Activated T-helper 2 cell treated with anti-CD3 and anti-CD28 coated beads, Interferon-gamma antibody, Interleukin-2, Interleukin-4, amounts not matched to agents 10 μg/mL and 5 μg/mL and 100 μg/mL, durations not matched to agents 14 hours and 24 hours and 36 hours (primary cell): ENCODE measurements at places on chromosomes 16 and 17.

DNA sequence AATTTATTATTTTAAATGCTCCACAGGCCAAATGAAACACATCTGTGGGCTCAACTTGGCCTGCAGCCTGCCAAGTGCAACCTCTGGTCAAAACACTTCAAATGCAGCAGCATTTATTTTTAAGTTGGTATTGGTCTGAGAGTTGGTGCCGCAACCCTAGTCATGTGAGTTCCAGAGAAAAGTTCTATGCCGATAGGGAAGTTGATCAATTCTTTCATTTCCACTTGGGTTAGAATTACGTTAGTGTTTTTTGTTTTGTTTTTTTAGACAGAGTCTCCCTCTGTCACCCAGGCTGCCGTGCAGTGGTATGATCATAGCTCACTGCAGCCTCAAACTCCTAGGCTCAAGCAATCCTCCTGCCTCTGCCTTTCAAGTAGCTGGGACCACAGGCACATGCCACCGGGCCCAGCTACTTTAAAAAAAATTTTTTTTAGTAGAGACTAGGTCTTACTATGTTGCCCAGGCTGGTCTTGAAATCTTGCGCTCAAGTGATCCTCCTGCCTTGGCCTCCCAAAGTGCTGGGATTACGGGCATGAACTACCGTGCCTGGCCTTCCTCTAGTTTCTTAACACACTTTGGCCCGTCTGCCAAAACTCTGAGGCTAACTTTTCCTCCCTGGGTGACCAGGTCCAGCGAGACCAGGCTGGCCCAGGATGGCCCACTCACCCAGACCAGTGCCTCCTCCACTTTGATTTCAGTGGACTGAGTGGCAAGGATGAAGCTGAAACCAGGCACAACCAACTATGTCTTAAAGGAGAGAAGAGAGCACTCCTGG is 221.1 kb downstream of the MRTFB start:
- no peak for DNase-seq
- H3K27ac ChIP-seq, result no peak overlapping the region
- peaks cover 2% of the 10 kb centered on the region for H3K27me3 ChIP-seq
- peaks cover 4% of the 10 kb centered on the region for H3K36me3 ChIP-seq
- H3K4me1 ChIP-seq, result no peaks in the 10 kb centered on the region

GRCh38 chr17:21303441-21304065 is 19.0 kb downstream of the MAP2K3 start:
- H3K27me3 ChIP-seq, result no peaks in the 10 kb centered on the region
- H3K4me3 ChIP-seq, result no peak overlapping the region
- no peaks in the 10 kb centered on the region for H3K4me1 ChIP-seq
- peaks cover 75% of the 10 kb centered on the region for H3K36me3 ChIP-seq
- DNase-seq, result no peak

GRCh38 chr17:44776628-44777393 is 18.0 kb downstream of the ADAM11 start:
- no peak overlapping the region for H3K27ac ChIP-seq
- peaks cover 6% of the 10 kb centered on the region for H3K27me3 ChIP-seq
- no peak for DNase-seq

GRCh38 chr16:66972983-66973382 is 11.9 kb downstream of the CES3 start:
- no peaks in the 10 kb centered on the region for H3K27me3 ChIP-seq
- no peak for DNase-seq
- peaks cover 9% of the 10 kb centered on the region for H3K36me3 ChIP-seq
- H3K27ac ChIP-seq, result no peak overlapping the region
- H3K4me3 ChIP-seq, result no peak overlapping the region
- H3K4me1 ChIP-seq, result peaks cover 24% of the 10 kb centered on the region

GRCh38 chr16:22190081-22190775 is 15.8 kb upstream of the EEF2K start:
- peak; percentile 99 for DNase-seq
- no peaks in the 10 kb centered on the region for H3K27me3 ChIP-seq
- peaks cover 46% of the 10 kb centered on the region for H3K4me1 ChIP-seq
- H3K36me3 ChIP-seq, result no peaks in the 10 kb centered on the region
- peak overlapping the region; percentile 99 for H3K27ac ChIP-seq

DNA sequence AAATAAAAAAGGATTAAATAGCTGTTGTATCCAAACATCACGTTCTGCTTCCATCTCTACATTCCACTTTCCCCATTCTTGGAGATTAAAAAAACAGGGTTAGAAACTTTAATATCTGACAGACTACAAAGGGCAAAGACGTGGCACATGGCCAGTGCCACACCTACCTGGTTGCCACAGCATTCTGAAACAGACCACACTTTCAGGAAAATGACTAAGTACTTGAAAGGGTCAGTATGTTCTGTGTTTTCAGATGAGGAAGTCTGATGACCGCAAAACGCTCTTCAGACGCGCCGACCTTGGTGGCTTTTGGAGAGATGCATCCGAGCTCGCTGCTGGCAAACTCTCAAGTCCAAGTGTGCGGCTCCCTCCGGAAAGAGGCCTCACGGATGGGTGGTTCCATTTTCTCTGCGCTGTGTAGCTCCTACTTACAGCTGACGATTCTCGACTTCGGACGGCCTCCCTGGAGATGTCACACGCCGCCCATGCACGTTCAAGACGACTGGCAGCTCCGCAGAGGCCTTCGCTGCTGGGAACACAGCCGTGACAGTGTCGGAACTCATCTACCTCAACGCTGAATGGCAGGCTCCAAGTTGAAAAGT is 15.5 kb downstream of the MAP1LC3B start:
- H3K4me3 ChIP-seq, result no peak overlapping the region
- no peak overlapping the region for H3K27ac ChIP-seq
- no peak for DNase-seq
- H3K4me1 ChIP-seq, result no peaks in the 10 kb centered on the region
- no peaks in the 10 kb centered on the region for H3K27me3 ChIP-seq

- no peak for DNase-seq
- no peaks in the 10 kb centered on the region for H3K4me1 ChIP-seq
- H3K4me3 ChIP-seq, result no peak overlapping the region
- H3K36me3 ChIP-seq, result no peaks in the 10 kb centered on the region
Observed at GRCh38 chr16:72961115-72961832, 86.7 kb downstream of the ZFHX3 start.

DNA sequence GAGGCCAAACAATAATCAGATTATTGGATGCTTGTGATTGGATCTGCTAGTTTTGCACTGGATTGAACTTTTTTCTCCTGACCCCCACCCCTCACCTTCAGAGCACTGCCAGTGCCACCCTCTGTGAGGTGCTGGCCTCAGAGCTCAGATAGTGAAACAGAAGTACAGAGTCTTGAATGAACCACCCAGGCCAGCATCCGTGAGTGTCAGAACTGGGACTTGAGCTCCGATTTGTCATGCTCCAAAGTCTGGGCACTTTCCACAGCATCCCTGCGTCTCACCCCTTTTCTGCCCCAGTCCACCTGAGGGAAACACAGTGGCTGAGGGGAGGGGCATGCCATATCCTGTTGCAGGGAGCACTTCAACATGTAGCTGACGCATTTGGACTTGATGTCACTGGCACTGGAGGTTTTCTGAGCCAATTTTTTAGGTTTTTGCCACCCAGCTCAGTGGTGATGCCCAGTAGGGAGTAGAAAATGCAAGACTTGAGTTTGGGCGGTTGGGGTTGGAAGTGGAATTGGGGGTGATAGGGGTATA is 47.3 kb downstream of the SMPD3 start:
- H3K27ac ChIP-seq, result no peak overlapping the region
- H3K27me3 ChIP-seq, result peaks cover 17% of the 10 kb centered on the region
- H3K4me1 ChIP-seq, result peaks cover 13% of the 10 kb centered on the region
- no peak for DNase-seq
- H3K4me3 ChIP-seq, result no peak overlapping the region

DNA sequence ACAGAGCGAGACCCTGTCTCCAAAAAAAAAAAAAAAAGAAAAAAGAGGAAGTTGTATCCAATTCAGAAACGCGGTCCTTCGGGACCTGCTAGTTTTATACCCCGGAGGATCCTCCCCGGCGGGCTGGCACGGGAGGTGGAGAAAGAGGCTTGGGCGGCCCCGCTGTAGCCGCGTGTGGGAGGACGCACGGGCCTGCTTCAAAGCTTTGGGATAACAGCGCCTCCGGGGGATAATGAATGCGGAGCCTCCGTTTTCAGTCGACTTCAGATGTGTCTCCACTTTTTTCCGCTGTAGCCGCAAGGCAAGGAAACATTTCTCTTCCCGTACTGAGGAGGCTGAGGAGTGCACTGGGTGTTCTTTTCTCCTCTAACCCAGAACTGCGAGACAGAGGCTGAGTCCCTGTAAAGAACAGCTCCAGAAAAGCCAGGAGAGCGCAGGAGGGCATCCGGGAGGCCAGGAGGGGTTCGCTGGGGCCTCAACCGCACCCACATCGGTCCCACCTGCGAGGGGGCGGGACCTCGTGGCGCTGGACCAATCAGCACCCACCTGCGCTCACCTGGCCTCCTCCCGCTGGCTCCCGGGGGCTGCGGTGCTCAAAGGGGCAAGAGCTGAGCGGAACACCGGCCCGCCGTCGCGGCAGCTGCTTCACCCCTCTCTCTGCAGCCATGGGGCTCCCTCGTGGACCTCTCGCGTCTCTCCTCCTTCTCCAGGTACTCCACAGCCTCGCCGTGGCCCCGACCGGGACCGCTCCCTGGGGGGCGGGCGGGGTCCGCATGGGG is at the start of gene CDH3:
Gene CDH3, plus strand, starts transcription at position 596 of the 779 bp plus-strand sequence. Its CDS starts 70 bp downstream, at position 666.
- no peak within 1 kb of the TSS for H3K27ac ChIP-seq
- peaks cover 2% of the 10 kb centered on the region for H3K4me1 ChIP-seq
- no peak for DNase-seq
- no peaks in the 10 kb centered on the region for H3K36me3 ChIP-seq
- no peak within 1 kb of the TSS for H3K4me3 ChIP-seq

DNA sequence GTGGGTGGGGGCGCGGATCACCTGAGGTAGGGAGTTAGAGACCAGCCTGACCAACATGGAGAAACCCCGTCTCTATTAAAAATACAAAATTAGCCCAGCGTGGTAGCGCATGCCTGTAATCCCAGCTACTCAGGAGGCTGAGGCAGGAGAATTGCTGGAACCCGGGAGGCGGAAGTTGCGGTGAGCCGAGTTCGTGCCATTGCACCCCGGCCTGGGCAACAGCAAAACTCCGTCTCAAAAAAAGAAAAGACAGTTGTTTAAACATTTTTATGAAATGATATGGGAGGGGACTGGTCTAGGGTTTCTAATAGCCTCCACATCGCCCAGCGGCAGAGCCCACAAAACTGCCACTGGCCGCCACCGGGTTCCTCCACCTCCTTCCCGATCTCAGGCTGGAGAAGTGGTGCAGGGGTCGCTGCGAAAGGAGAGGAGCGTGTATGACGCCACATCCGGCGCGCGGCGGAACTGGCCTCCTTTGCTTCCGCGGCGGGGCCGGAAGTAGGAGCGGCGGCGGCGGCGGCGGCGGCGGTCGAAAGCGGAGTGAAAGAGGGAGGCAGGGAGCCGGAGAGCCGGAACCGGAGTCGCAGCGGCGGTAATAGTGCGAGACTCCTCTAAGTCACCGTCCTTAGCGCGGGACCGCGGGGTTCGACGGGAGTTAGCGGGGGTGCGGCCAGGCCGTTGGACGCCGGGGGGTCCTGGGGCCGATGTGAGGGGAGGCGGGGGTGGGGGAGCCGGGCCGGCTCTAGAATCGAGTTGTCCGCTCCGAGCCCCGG is at the start of gene PPP4C:
Gene PPP4C, plus strand, starts transcription at position 492 of the 773 bp plus-strand sequence. CDS start 384 bp downstream, outside the sequence.
- H3K27ac ChIP-seq, result peak within 1 kb of the TSS; percentile 93
- H3K4me1 ChIP-seq, result peaks cover 26% of the 10 kb centered on the region
- no peaks in the 10 kb centered on the region for H3K27me3 ChIP-seq
- peak; percentile 89 for DNase-seq
- H3K4me3 ChIP-seq, result peak within 1 kb of the TSS; percentile 93

GRCh38 chr17:7290685-7291084 is 3.8 kb downstream of the YBX2 start:
- H3K36me3 ChIP-seq, result no peaks in the 10 kb centered on the region
- H3K27me3 ChIP-seq, result peaks cover 33% of the 10 kb centered on the region
- no peak overlapping the region for H3K4me3 ChIP-seq

DNA sequence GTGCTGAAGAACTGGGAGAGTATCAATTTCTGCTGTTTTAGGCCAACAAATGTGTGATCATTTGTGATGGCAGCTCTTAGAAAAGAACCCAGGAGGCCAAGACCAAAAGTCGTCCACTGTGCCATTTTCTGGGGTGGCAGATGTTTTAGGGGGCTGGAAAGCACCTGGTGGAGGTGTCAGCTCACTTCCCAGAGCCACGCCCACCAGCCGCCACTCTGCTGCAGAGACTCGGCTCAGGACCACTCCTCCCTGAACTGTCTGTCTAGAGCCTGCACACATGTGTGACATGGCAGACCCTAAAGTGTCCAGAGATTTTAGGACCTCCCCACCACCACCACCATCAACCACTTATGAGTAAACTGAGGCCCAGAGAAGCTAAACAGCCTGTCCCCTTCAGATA is 23.9 kb upstream of the RPL38 start:
- no peaks in the 10 kb centered on the region for H3K36me3 ChIP-seq
- no peak overlapping the region for H3K4me3 ChIP-seq
- no peaks in the 10 kb centered on the region for H3K4me1 ChIP-seq

GRCh38 chr17:38750312-38751121 is 2.0 kb upstream of the PSMB3 start:
- H3K27me3 ChIP-seq, result peaks cover 26% of the 10 kb centered on the region
- peaks cover 43% of the 10 kb centered on the region for H3K4me1 ChIP-seq
- peaks cover 21% of the 10 kb centered on the region for H3K36me3 ChIP-seq
- H3K4me3 ChIP-seq, result peak overlapping the region; percentile 100
- no peak for DNase-seq

DNA sequence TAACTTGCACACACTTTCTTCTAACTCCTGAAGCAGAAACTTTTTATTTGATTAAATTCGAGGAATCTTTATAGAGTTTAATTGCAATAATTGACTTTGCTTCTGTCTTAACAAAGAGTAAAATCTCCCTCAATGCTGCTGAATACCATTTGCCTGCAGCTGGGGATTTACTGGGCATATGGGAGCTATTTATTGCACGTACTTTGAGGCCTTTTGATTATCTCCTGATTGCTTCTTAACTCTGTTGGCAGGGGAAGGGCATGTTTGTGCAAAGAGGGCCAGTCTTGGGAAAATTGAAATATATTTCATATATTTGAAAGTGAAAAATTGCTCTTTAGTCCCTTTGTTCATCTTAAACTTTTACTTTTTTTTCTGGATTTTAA is 156.8 kb upstream of the CHMP6 start:
- H3K4me1 ChIP-seq, result peaks cover 44% of the 10 kb centered on the region
- peak overlapping the region; percentile 64 for H3K27ac ChIP-seq
- DNase-seq, result no peak
- H3K4me3 ChIP-seq, result no peak overlapping the region
- no peaks in the 10 kb centered on the region for H3K27me3 ChIP-seq
